ENCODE measurements at places on chromosomes 6 and 20.

- no peak for DNase-seq
Observed at GRCh38 chr6:21103626-21104224, 489.8 kb upstream of the SOX4 start.

GRCh38 chr20:60052322-60052721 lies 94.1 kb downstream of the CDH26 start:
- DNase-seq = no peak

- no peak for DNase-seq
Observed at GRCh38 chr6:11820821-11821220, 42.2 kb upstream of the ADTRP start.

GRCh38 chr20:52665441-52665840 lies 306.7 kb upstream of the TSHZ2 start:
- no peak for DNase-seq

DNA sequence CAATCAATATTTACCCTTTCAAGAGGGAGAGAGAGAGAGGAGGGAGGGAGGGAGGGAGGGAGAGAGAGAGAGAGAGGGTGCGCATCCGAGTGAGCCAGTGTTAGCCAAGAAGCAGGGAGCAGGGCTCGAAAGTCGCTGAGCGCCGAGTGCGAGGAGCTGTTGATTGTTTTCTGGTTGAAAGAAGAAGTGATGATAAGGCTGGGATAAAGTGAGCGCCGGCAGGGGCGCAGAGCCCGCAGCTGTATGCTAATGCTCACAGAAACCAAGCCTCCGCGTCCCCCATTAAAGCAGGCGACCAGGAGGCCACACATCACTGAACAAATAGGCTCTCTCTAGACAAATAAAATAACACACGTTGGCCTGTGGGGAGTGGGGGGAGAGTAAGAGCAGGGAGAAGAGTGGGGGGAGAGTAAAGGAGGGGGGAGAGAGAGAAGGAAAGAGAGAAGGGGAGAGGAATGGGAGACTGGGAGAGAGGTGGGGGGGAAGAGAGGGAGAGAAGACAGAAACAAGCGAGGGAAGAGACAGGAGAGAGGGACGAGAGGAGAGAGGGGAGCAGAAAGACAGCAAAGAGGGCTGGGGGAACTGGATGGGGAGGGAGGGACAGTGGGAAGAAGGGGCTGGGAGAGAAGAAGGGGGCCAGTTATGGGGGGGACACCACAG lies 5.0 kb upstream of the INSM1 start:
- DNase-seq = peak; percentile 98

DNA sequence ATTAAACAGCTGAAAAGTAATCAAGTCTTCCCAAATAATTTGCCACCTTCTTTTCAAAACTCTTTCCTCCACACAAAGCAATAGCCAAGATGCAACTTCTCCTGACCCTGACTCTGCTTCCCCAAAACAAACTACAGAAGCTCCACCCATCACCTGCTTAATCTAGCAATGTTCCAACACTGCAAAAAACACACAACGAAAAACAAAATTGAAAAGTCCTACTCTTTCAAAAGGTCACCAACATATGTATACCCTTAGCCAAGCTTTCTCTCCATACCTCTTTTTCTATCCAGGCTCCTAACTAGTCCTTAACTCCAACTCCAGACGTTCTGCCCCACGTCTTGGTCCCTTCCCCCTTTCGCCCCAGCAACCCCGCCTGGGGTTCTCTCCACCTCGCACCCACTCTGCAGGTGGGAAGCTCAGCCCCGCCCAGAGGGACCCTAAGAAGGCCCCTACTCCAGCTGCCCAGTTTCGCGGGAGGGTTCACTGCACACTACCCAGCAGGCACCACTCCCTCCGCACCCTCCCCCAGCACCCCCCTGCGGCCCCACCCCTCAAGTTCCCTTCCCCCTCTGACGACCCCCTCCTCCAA lies 717 bp downstream of the CSNK2A1 start:
- peak; percentile 26 for DNase-seq

All from NCI-H526 treated with DMSO at 0.1 percent for 48 hours (cell line).